GM23248 (cell line): ENCODE measurements at places on chromosomes 7 and 10. TPM values are rescaled to one million over a fixed set of nuclear protein-coding genes. Genes with fewer than 3 reads are reported as not detected.

GRCh38 chr7:155119801-155120382 lies 49.8 kb downstream of the HTR5A start:
- peak; percentile 19 for DNase-seq

The FAM13C gene
- 0.51 and 0.54 TPM in 2 replicates for total RNA-seq

GRCh38 chr10:105358911-105359310 lies 717.8 kb downstream of the SORCS3 start:
- DNase-seq: no peak

GRCh38 chr7:47693216-47693615 lies 111.3 kb upstream of the TNS3 start:
- peak; percentile 71 for DNase-seq

DNA sequence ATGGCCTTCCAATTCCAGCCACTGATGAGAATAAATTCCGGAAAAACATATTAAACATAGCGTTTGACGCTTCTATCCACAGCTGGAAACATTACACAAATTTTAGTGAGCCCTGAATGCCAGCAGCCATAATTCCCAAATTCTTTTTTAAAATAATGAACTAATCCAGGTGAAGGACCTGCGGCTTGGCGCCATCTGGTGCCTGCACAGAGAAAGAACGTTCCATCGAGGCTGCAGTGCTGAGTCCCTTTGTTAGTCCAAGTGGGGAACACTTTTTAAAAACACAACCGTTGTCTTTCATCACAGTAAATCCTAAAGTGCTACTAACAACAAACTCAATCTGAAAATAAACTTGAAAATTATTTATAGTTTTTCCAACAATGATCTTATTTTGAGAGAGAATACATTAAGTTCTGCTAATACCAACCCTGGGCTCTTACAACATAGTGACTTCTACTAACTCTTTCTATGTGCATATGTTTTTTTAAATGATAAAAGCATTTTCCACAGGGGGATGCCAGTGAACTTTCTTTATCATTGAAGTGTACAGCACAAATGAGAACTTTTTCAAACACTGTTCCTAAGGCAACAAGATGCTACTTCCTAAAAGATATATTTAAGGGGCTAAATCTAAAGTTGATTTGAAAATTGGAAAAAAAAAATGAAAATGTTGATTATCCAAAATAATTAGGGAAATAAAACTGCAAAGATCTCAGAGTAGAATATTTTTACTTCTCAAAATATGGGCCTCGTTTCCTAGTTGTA lies 166.9 kb upstream of the RNF32 start:
- peak; percentile 49 for DNase-seq

- no peak for DNase-seq
Measured at GRCh38 chr10:48417374-48417773, 110.9 kb downstream of the MAPK8 start.

DNA sequence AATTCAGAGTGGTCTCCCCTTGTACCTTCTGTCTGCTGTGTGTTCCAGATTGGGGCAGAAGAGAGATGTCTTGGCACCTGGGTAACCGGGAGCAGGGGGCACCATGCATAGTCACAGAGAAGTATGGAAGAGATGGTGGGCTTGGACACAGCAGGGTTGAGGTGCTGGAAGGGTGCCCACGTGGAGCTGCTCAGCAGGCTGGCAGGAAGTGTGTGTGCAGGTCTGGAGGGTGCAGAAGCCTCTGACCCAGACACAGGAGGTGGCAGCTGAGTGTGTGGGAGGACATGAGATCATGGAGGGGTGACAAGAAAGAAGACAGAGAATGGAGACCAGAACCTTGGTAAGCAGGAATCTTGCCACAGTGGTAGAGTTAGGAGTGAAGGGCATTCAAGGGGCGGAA lies 42.3 kb upstream of the DUSP5 start:
- DNase-seq: no peak

GRCh38 chr10:78729366-78729765 lies 339.4 kb upstream of the ZMIZ1 start:
- DNase-seq: no peak

The CALN1 gene
- total RNA-seq: not detected in 2 replicates

DNA sequence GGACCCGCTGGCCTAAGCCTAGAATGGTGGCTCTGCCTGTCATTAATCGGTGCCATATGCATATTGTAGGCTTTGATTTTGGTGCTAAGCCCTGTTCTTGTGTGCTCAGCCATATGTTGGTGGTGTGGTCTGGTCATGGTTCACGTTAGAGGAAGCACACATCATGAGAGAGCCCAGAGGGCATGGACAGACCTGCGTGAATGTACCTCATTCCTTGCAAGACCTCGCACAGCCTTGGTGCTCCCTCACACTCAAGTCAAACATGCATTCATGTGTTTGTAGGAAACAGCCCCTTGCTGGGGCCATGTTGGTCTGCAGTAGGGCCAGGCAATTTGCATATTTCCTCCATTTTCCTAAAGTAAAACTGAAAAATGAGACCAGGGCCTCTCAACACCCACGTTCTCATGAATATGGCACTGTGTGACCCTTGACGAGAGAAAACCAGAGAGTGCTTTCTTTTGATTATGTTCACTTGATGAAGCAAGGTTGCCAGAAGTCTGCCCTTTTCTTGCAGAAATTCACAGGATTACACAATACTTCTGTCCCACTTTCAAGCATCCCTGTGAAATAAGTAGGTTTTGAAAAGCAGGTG lies 268.7 kb downstream of the CELF2 start:
- DNase-seq: no peak

- peak; percentile 21 for DNase-seq
Measured at GRCh38 chr7:111919631-111920179, 286.5 kb downstream of the DOCK4 start.

DNA sequence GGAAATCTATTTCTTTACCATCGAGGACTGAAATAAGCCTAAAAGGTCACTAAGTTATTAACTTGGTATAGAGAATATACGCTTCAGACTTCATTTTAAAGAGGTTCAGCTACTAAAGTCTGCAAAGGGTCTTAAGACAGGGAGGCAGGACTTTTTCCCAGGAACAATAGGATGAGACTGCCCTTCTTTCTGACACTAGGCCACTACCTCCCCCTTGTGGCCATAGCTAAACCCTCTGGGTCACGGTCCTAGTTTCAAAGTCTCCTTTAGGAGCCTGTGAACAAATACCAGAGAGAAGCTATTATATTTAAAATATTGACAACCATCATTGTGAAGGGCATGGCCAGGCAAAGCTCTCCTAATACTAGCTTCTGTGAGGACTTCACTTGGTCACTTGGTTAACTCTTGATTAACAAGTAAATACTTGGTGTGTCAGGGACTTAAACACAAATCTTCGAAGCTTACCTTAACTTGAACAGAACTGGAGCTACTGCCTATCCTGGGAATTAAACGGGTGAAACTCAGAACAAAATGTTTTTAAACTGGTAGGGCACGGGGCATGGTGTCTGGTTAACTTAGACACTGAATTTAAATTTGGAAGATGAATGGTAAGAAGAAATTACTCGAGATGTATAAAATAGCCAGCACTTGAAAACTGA lies 75.6 kb downstream of the CCDC6 start:
- DNase-seq: peak; percentile 70

DNA sequence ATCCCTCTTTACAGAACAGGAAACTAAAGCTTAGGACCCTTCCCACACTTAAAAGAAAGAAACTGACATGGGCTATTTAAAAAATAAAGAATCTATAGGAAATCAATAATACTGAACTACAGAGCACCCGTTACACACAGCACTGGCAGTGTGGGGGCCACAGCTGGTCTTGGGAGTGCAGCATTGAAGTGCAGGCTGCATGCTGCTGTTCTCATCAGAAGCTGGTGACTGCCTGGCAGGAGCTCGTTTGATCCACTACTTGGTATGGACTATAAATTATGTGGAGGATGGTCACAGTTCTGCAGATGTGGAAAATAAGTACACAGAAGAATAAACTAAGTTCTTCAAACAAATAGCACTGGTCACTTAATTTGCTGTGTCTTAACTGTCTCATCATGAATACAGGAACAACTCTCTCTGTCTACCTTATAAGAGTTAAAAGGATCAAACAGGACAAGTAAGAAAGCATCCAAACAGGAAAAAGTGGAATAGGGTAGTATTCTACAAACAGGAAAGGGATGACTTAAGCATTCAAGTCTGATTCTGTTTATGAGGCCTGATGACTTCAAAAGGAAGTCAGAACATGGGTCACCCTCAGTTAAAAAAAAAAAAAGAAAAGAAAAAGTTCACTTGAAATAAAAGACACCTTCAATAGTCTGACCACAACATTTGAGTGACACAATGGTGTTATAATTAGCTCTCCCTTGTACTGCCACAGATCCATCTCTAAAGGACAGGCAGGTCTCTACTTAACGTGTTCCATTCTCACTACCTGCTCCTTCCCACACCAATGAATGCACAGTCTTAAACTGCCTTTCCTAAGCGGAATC lies 21.0 kb downstream of the DOCK4 start:
- no peak for DNase-seq

- no peak for DNase-seq
Measured at GRCh38 chr10:73332379-73332778, 26.3 kb downstream of the CFAP70 start.

DNA sequence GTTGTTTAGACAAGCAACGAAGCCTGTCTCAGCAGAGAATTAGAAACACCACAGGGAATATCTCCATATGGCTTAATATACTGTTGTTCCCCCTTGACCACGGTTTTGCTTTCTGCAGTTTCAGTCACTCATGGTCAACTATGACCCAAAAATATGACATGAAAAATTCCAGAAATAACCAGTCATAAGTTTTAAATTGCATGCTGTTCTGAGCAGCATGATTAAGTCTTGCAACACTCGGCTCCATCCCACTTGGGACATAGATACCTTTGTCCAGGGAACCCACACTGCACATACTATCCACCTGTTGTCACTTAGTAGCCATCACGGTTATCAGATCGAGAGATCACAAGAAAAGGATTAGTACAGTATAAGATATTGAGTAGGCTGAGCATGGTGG lies 60.7 kb upstream of the FOXK1 start:
- peak; percentile 27 for DNase-seq

DNA sequence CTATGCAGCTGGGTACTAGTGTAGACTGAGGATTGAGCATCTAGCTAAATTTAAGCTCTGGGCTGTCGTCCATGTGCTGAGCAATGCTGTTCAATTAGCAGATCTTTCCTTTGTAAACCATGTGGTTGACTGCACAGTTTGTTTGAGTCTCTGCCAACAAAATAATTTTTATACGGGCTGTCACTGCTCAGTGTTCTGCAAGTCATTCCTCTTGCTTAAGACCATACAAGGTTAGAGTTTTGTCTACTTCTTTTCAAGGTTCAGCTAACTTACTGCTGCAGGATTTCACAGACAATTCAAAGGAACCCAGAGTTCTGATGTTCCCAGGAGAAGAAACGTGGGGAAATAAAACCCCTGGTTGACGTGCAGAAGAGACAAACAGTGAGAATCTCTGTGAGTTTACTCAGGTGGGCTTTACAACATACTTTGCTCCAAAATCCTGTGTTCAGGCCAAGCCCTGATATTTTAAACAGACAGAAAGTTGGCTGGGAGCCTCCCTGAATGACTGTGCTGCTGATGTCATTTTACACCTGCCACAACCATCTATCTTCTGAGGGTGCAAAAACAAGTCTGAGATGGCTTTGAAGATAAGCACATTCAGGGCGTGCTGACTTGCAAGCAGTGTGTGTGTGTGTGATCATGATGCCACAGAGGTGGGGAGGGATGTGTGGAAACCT lies 177.1 kb upstream of the SVIL start:
- peak; percentile 94 for DNase-seq

DNA sequence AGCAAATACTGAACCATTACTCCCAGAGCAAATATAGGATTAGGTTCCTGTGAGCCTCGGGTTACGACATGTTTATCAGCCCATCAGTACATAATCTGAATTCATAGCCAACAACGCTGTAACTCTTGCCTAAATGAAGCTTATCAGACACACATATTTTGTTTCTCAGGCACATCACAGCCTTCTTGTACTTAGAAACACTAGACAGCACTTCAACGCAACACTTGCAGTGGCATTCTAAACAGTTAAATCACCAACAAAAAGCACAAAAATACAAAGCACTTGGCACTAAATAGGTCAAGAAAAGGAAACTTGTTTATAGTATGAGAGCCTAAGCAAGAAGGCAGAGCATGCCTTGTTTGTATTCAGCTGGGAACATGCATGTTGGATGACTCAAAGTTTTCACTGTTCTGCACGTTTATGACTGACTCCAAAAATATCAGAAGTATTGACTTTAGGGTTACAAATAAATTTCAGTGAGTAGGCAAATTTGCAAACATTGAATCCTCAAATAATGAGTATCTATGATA lies 75.0 kb downstream of the VPS50 start:
- DNase-seq: peak; percentile 86

The MRC1 gene
- not detected in 2 replicates for total RNA-seq

The CYP2C18 gene
- total RNA-seq: not detected in 2 replicates

The RBP4 gene
- total RNA-seq: 1.1 TPM in 1 of 2 replicates, not detected in the other

- no peak for DNase-seq
Measured at GRCh38 chr7:131681961-131682360, 125.5 kb upstream of the PODXL start.

The LIPN gene
- not detected in 2 replicates for total RNA-seq

The OR2A42 gene
- total RNA-seq: 0.25 and 0.32 TPM in 2 replicates

DNA sequence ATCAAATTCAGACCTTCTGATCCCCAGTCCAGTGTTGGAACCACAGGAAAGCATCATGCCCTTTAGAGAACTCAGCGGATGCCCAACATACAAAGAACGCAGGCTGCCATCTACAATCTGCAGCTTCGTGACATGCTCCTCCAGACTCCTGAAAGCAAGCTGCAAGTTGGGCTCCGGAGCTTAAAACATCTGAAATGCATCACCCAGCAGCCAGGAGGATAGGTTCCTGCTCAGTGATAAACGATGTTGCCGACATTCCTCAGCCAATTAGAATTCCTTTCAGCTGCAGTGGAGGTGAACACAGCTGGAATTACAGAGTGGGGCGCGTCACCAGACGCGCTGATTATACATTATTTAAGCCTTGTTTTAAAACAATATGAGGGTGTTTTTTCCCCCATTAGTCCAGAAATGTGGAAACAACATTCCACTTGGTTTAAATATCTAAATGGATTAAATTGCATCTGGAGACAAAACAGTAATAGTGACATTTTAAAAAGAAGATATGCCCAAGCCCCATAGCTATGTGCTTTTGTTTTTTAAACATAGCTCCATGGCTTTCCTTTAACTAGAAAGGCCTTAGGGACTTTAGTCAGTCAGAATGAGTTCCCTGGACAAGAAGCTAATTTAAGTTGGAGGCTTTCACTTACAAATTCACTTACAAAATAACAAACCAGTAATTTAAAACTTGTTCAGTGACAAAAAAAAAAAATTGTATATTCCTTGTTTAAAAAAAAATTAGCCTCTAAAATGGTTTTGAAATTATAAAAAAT lies 6.3 kb downstream of the SMURF1 start:
- peak; percentile 89 for DNase-seq

The SFTPA1 gene
- total RNA-seq: not detected in 2 replicates

The MRLN gene
- total RNA-seq: not detected in 2 replicates

DNA sequence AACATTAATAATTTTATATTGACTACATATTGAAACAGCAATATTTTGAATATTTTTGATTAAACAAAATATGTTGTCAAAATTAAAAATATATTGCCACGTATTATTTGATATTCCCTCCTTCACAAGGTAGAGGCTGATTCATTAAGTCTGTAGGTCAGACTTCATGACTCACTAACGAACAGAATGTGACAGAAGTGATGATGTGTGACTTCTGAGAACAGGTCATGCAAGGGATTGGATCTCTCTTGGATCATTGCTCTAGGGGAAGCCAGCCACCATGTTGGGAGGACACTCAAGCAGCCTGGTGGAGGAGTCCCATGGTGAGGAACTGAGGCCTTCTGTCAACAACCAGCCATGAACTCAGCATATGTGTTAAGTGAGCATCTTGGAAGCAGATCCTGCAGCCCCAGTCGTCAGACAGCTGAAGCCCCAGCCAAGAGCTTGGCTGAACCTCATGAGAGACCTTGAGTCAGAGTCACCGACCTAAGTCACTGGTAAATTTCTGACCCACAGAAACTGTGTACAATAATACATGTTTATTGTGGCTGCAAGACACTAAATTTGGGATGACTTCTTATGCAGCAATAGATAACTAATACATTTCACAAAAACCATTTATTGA lies 66.6 kb downstream of the HTR5A start:
- no peak for DNase-seq
